ENCODE measurements at places on chromosomes 2 and 18.

- no peak for DNase-seq
Measured at GRCh38 chr2:58968885-58969284, 727.8 kb upstream of the FANCL start.

DNA sequence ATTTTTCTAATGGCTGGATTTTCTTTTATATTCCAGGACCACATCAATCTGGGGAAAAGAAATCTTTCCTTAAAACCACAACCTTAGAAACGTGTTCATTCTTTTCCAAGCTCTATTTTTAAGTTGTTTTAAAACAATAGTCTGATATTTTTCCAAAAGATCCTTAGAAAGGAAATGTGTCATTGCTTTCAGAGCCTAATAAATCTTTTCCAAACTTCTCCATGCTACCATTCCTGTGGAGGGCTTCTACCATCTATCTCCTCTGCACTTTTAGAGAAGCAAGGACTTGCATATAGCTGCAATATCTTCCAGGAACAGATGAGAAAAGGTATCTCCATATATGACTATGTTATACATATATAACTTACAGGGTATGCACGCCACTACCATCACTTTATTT is 21.2 kb downstream of the WDFY1 start:
- no peak for DNase-seq

DNA sequence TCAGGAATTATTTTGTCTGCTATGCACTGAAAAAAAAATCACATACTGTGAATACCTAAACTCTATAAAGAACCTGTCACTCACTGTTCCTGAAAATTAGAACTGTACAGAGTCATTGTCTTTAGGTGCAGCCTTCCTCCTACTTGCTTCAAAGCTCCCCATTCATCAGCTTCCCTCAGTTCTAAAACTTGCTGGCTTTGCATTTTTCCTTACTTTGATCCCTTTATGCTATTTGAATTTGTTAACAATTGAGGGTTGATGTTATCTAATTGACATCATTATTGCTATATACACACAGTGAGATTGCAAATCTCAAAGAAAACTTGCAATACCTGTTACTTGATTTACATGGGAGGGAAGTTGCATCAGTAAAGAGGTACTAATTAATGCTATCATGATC is 48.3 kb downstream of the PTH2R start:
- no peak for DNase-seq

DNA sequence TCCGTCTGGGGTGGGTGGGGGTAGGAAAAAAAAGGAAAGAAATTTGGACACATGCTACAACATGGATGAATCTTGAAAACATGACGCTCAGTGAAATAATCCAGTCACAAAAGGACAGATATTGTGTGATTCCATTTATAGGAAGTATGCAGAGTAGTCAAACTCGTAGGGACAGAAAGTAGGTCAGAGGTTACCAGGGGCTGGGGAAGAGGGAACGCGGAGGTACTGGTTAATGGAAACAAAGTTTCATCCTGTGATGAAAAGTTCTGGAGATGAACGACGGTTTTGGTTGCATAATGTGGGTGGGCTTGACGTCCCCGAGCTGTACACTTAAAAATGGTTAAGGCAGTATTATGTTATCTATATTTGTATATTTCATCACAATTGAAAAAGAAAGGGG is 4.5 kb upstream of the SFTPB start:
- DNase-seq: no peak

GRCh38 chr18:77079954-77080682 is 52.5 kb downstream of the MBP start:
- no peak for DNase-seq

- DNase-seq: no peak
Measured at GRCh38 chr2:38148501-38148900, 72.5 kb upstream of the CYP1B1 start.

DNA sequence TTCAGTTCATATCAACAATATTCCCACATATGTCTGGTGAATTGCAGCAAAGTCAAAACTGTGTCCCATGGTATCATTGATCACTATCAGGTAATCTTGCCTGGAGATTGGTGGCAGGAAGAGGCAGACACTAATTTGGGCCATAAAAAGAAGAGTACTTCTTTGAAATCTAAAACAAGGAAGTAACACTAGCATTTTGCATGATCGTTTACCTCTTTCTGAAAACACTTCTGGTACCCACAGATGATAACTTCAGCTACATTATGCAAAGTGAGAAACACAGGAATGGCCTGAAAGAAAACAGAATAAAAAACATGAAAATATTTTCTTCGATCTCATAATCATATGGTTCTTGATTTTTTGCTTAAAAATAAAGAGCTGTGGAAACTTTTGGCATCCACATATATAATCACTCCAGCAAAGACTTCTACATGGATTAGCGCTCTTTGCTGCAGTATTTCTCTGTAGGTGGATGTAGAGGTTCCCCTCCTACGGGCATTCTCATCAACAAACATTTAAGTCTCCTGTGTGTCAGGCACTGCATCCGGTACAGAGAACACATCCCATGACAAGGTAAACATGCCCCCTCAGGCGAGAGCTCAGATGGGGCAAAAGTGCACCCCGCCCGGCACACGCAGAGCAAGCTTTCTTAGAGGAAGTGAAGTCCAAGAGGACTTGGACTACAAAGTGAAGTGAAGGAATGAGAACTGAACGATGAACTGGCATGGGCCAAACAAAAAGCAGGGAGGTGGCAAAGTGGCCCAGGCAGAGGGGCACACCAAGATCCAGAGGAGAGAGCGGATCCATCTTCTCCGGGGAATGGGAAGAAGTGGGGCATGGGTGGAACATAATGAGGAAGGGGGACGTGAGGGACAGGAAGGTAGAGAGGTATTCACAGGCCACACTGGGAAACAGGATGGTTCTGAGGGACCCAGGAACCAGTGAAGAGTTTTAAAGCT is 68.0 kb upstream of the RIOK3 start:
- no peak for DNase-seq

GRCh38 chr2:67037655-67038054 is 359.5 kb upstream of the ETAA1 start:
- no peak for DNase-seq

- no peak for DNase-seq
Measured at GRCh38 chr18:48757906-48758305, 192.9 kb downstream of the SMAD7 start.

DNA sequence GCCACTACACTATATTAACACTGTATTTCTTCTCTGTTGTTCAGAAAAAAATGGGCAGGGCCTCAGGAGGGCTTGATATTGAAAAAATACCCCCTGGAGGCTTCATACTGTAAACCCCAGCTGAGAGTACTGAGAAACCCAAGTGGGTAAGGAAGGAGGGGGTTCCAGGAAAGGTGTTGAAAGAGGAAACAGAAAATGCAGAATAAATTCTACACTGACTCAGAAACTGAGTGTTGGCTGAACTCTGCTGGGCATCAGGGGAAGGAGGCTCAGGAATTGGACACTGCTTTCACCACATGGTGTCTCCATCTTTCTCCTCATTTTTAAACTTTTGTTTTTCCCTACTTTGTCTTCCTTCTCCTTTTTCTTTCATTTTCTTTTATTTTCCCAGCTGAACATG is 253.7 kb downstream of the DYM start:
- DNase-seq: no peak

DNA sequence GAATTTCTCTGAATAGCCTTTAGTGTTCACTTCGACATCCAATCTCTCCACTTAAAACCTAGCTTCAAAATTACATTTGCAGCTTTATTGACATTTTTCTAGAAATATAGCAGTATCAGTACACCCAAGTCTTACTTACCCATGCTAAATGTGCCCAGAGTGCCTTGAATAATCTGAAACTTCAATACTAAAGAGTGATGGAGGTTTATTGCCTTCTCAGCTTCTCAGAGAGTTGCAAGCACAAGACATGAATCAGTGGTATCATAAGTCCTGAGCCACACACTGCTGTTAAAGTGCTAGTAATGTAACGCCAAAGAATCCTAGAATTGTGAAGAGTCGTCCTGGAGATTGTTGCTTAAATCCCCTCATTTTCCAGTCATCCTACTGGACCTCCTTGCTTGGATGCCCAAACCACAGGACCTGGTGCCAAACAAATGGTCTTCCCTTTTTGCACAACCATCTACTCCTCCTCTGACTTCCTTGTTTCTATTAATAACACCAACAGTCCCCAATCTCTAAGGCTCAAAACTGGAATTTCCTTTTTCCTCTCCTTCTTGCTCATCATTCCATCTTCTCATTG is 83.2 kb upstream of the SPATS2L start:
- DNase-seq: no peak

DNA sequence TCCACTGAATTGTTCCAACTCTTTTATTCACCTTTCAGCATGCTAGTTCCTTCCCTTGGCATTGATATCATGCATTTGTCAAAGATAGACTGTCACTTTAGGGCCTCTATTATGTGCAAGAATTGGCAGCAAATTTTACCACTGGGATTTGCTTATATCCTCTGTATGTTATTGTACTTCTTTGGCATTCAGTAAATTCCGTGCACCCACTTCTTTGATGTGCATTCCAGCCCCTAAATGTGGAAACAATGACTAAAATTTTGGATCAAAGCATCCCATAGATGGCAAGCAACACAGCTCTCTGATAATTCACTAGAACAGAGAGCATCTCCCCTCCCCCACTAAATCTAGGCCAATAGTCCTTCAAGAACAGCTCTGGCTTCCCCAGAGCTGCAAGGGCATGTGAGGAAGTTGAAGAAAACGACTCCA is 399.0 kb upstream of the HNRNPA3 start:
- no peak for DNase-seq

DNA sequence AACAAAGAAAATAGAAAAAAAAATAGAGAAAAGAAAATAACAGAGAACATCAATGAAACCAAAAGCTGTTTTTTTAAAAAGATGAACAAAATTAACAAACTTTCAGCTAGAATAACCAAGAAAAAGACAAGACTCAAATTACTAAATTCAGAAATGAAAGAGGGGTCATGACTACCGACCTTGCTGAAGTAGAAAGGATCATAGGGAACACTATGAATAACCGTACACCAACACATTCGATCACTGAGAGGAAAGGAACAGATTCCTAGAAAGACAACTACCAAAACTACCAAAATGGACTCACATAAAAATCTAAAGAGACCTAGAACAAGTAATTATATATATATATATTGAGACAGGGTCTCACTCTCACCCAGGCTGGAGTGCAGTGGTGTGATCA is 37.4 kb upstream of the DTNB start:
- DNase-seq: no peak

- DNase-seq: no peak
Measured at GRCh38 chr2:160442603-160443002, 51.0 kb downstream of the RBMS1 start.

DNA sequence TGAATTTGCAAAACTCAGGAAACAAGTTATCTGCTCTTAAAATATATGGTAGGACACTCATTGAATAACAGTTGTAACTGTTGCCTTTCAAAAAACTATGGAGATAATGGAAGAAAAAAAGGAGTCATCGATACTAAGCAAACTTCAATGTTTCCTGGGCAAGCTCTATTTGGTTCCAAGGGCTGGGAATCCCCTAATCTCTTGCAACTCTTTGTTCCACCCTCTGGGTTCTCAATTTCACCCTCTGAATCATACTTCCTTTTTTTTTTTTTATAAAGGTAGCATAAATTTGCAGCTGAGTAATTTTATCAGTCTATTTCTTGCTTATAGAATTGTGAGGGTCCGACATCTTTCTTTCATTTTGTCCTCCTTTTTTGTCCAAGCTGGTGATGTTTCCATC is 36.7 kb downstream of the SLC9A4 start:
- DNase-seq: no peak

GRCh38 chr2:8288206-8288605 is 393.6 kb upstream of the ID2 start:
- DNase-seq: no peak

DNA sequence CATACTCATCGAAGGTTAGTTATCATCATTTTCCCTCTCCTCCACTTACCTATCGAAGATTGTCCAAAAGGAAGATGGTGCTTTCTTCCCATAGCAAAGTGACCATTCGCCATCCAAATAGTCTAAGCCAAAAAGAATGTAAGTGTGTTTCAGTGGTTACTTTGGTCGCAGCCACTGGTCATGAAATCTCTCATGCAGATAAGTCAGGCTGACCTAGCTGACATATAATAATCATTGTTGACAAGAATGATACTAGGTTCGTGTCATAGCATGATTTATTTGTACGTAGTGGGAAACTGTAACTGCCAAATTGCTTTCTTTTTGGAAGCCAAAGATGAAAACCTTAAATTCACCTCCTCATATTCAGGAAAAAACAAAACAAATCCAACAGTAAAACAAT is 89.6 kb upstream of the PMAIP1 start:
- DNase-seq: no peak

DNA sequence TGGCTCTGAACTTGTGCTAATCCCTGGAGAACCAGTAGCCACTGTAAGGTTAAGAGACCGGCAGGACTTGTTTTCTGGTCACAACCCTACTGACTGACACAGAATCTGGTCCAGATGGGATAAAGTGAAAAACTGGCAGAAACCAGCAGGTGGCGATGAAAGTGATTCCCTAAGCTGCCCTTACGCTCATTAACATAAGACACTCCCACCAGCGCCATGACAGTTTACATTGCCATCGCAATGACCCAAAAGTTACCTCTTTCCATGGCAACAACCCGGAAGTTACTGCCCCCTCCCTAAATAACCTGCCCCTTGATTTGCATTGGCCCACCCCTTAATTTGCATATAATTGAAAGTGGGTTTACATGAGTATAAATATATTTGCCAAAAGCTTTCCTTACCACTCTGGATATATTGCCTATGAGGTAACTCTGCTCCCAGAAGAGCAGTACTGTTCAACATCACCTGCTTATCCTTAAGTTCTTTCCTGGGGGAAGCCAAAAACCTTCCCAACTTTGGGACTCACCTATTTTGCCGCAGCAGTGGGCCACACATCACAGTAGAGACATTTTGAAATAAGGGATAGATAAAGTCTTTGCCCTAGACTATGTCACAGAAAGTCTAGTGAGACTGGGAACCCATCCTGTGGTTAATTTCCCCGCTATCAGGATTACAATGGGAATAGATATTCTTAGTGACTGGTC is 35.8 kb upstream of the AFF3 start:
- DNase-seq: no peak

- DNase-seq: no peak
Measured at GRCh38 chr2:220001751-220002150, 374.3 kb downstream of the SLC4A3 start.

DNA sequence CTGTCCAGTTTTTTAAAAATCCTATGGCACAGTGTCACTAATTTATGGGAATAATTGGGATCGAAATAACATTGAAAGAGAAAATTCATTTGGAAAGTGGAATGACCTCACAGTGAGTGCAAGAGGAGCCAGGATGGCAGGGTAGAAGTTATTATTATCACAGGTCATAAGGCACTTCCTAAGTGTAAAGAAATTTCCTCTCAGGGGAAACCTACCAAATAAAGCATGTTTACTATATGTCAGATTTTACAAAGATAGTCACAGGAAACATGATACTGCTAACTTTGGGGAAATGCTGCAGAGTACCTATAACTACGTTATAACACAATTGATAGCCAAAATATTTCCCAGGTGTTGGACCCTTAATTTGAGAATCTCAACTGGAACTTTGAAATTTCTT is 226.3 kb upstream of the SMAD7 start:
- no peak for DNase-seq

DNA sequence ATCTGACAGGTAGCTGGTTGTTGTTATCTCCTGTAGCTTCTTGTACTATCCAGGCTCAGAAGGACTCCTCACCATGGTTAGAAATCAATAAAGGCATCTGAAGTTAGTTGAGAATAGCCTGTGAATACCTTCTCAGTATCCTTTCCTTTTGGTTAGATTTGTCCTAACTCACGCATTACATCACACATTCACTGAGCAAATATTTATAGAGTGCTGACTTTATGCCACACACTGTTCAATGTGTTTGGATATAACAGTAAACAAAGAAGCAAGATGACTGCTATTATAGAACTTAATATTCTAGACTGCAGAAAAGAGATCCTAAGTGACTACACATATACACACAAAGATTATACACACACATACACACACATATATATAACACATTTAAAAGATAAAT is 889.9 kb upstream of the CHAC2 start:
- no peak for DNase-seq

All from activated T-cell treated with anti-CD3 and anti-CD28 coated beads, Interleukin-2, amount 50 U/mL, for 24 hours (primary cell).